Activated naive CD4-positive, alpha-beta T cell (primary cell): ENCODE measurements at places on chromosomes 2 and 18.

- DNase-seq = no peak
These were observed 27.6 kb downstream of the CELF4 start for GRCh38 chr18:37537868-37538525.

- peak; percentile 23 for DNase-seq
These were observed 188.2 kb downstream of the BCL2 start for GRCh38 chr18:63131106-63131958.

DNA sequence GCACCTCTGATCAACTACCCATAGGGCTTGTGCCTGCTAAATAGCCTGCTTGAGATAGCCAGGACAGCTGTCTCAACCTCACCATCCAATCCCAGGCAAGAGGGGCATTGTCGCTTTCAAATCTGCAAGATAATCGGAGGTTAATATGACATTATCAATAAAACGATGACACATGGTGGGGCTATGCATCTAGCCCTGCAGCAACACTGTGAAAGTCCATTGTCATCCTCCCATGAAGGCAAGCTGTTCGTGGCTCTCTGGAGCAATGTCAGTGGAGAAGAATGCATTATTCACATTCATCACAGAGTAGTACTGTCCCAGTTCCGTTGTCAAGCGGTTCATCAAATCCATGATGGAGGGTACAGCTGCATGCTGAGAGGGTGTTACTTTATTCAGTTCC lies 18.9 kb upstream of the KLHL23 start:
- no peak for DNase-seq

DNA sequence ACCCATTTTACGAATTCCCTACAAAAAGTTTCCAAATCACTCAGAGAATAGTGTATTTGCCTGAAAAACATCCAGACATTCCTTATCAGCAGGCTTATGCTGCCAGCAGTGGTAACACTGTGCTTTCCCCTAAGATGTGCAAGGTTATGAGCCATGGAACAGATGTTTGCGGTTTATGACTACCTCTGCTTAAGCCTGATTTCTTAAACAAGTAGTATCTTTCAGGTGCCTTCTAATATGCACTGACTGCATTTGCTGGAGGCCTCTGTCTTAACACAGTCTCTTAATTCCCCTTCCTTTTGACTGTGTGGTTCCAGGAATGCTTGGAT lies 54.8 kb downstream of the CDC42EP3 start:
- no peak for DNase-seq

DNA sequence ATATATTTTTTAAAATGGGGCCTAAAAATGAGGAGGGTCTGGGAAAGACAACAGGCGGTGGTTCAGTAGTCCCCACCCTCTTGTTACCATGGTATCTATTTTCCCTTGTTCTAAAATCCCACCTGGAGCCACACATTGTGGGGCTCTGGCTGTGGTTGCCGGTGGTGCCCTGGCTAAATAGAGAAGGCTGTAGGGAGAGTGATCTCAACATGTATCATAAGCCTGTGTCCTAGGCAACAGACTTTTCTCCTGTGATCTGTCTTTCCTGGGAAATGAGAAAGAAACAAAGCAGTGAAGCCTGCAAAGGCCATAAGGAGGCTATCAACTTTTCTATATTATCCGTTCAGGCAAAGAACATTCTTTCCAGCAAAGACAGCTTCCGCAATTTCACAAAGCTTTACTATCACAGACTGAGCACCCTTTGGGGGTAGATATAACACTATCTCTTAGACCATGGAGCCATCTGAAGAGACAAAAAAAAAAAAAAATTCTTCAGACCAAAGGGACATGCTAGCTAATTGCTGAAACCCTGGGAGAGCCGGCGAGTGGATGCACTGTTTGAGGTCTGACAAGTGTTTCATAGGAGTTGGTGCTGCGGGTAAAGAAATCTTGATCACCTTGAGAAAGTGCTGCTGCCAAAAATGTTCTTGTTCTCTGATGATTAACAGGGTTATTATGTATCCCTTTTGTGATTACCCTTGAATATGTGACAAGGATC lies 879.2 kb upstream of the DDX18 start:
- no peak for DNase-seq

DNA sequence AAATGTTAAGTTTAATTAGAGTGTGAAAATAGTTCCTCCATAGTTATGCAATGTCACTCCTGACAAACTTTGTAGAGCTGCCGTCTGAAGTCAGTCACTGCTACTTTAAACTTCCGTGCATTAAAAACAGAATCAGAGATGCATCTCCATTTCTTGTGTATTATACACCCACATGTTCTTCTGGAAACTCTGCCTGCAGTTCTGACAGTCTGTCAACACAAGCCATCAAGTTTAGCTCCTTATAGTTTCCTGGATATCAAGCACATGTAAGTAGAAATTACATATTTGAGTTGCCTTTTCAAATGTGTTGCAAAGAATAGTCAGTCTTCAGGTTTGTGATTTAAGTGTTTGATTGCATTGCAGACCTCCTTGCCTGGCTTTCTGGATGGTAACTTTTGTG lies 184.3 kb downstream of the CTNNA2 start:
- no peak for DNase-seq

GRCh38 chr18:72444798-72445155 lies 99.4 kb downstream of the CBLN2 start:
- no peak for DNase-seq

GRCh38 chr18:70419526-70419925 lies 130.7 kb downstream of the SOCS6 start:
- DNase-seq = no peak

- no peak for DNase-seq
These were observed 298.2 kb upstream of the COL3A1 start for GRCh38 chr2:188676010-188676400.

DNA sequence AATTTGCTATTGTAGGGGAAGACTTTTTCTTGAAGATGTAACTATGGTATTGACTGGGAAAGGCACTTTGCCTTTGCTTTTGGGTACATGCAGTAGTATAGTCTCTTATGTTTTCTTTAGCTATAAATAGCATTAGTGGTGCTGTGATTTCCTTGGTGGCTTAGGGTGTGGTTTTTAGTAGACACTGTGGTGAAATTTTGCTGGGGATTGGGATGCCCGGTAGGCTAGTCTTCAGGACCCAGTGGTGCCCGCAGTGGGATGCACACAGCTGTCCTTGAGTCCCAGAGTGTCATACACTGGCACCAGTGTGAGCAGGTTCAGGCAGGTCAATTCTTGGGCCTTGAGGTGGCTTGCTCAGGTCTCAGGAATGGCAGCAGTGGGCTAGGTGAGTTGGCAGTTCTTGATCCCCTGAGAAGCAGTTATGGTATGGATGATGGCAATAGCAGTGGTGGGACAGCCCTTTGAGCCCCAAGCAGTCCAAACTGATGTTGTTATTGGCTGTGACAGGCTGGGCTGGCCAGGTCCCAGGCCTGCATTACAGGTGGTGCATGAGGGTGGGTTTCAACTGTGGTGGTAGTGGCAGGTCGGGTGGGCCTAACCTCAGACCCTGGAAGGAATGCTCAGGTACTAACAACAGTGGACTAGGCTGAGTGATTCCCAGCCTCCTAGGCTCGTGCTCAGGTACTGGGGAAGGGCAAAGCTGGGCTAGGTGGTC lies 124.3 kb downstream of the XRCC5 start:
- DNase-seq = no peak

GRCh38 chr2:9191041-9191481 lies 15.6 kb upstream of the ASAP2 start:
- DNase-seq = no peak

DNA sequence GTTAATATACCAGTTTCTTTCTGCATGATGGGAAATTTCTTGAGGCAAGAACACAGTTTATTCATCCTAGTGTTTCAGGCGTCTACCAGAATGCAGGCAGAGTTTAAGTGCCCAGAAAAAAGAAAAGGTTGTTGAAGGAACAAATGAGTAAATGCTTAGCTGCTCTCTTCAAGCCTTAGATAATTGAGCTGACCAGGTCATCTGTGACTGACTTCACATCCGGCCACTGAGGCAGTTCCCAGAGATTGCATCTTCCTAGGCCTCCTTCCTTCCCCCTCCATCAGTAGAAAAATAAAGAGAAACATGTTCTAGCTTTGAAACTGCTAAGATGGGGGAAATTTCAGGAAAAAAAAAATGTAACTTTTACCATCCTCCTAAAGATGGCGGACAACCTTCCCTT lies 9.4 kb upstream of the TMEM163 start:
- DNase-seq = no peak

- no peak for DNase-seq
These were observed 558 bp upstream of the CEP192 start for GRCh38 chr18:12990641-12990966.

- DNase-seq = no peak
These were observed 22.2 kb upstream of the ETAA1 start for GRCh38 chr2:67374949-67375348.

DNA sequence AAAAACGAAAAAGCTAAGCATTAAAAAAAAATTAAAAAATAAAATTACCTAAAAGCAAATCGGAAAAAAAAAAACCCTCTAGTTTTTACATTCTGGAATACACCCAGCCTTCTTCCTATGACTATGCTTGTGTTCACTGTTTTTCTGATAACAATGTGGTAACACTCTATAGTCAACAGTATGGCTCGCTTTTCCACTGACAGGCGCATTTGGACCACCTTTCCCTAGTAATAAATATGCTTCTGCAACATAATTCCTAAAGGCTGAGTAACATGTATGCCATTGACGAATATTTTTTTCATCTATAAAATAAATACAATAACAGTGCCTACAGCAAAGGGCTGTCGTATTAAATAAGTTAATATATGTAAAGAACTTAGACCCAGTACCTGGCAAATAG lies 27.9 kb downstream of the NOL10 start:
- no peak for DNase-seq

DNA sequence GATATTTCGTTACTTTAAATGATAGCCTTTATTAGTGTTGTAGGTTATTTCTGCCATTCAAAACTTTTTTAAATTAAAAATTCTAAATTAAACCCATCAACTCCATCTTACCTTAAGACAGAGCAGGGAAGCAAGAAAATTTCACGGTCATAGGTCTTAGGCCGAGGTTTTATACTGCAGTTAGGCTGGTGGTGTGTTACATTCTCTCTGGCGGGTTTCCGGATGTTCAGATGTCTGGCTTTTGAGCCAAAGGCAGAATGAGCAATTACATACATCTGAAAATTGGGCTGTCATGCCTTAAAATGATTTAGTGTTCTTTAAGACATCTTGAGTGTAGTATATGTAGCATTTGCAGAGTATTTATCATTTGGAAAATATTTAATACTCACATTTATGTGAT lies 27.9 kb downstream of the GLS start:
- no peak for DNase-seq

- DNase-seq = no peak
These were observed 43.7 kb downstream of the COA5 start for GRCh38 chr2:98564541-98565132.

DNA sequence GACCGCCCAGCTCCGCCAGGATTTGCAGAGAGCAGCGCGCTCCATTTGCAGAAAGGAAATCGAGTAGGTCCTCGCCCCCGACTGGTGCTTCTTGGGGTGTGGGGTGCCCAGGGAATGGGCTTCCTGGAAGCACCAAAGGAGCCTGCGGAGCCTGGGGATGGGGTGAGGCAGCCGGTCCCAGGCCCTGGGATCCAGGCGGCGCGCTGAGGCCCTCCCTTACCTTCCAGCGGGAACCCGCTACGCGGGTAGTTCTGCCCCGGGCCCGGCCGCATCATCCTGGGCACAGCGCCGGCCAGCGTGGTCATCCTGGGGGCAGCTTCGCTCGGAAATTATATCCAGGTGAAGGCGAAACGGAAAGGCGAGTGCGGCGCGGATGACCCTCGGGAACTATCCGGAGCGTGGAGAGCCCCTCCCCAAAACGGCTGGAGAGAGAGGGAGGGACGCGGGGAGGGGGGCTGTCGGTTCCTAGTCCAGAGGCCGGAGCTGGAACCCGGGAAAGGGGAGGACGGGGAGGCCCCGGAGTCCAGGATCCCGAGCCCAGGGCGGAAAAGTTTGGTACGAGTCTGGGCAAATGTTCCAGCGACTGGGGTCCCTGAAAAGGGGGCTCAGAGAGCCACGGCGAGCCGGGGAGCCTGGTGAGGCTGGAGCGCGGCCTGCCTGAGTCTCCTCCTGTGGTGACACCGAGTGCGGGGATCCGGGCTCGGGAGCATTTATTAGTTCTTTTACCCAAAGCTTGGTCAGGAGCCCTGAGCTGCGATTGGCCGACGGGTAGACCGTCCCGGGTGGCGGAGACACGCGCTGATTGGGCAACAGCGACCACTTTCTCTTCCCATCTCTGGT lies at the start of gene PAX3:
Gene PAX3, minus strand, starts transcription at position 688 of the 840 bp plus-strand sequence. Its CDS starts 383 bp downstream, at position 305.
- no peak for DNase-seq

DNA sequence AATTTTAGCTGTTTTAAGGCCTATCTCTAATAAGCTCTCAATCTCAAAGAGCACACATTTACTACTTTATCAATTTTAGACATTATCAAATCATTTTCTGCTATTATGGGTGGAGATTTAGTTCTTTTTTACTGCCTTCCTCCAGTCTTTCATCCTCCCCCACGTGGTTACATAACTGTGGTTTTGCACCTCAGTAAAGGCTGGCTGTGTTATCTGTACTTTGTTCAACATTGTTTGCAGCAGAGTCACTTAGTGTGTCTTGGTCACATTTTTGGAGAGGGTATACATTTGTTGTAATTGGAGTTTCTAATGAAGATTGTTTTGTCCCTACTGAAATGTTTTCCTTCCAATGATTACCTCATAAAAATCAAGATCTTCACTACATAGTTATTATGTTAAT lies 549.6 kb upstream of the CELF4 start:
- no peak for DNase-seq

DNA sequence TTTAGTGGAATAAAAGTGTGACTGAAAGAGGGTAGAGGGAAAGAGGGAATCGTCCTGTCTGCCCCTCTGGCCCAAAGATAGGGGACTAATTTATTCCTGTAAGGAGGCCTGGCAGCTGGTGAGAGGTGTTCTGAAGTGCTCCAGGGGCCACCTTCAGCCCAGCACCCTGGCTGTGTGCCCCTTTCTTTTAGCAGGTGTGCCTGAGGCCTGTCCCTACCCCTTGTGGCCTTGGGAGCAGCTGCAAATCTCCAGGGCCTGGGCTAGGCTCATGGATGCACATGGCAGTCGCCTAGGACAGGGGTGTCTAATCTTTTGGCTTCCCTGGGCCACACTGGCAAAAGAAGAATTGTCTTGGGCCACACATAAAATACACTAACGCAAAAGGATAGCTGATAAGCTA lies 37.3 kb downstream of the FHOD3 start:
- DNase-seq = no peak

GRCh38 chr2:161046876-161047275 lies 113.4 kb upstream of the TANK start:
- DNase-seq = no peak

- no peak for DNase-seq
These were observed 58.7 kb downstream of the ASXL2 start for GRCh38 chr2:25819597-25820039.

- no peak for DNase-seq
These were observed 358.4 kb upstream of the NRP2 start for GRCh38 chr2:205323929-205324328.

GRCh38 chr2:189627789-189628188 lies 33.5 kb upstream of the ASNSD1 start:
- no peak for DNase-seq

DNA sequence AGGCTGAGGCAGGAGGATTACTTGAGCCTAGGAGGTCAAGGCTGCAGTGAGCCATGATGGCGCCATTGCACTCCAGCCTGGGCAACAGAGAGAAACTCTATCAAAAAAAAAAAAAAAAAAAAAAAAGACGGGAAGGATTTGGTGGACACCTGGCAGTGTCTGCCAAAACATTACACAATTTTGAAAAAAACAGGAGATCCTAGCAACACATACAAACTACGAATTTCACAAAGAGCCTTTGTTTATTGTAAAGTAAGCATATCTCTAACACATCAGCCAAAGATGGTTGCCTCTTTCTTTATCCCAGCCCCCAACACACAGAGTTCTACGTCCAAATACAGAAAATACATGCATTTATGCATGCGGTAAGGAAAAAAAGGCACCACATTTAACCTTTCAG lies 7.6 kb downstream of the GPR45 start:
- no peak for DNase-seq
